ENCODE measurements at places on chromosomes 11 and 22. TPM values are rescaled to one million over a fixed set of nuclear protein-coding genes. Genes with fewer than 3 reads are reported as not detected.

The RAG2 gene
- not detected for total RNA-seq

The CASP5 gene
- not detected for total RNA-seq

The FOLR2 gene
- total RNA-seq, result not detected

The RFPL2 gene
- total RNA-seq, result not detected

The AIP gene
- 36.2 TPM for total RNA-seq

The ANKK1 gene
- 2.3 TPM for total RNA-seq

The PRDM11 gene
- total RNA-seq, result 3.3 TPM

The SCGB2A2 gene
- not detected for total RNA-seq

The HPX gene
- total RNA-seq, result 0.83 TPM
